ENCODE measurements at places on chromosomes 1 and 21.
A peak's percentile ranks its signal among the peaks of the same experiment; 100 is the strongest.

- no peak for DNase-seq
Observed at GRCh38 chr1:119636491-119637089, 11.5 kb downstream of the ZNF697 start.

GRCh38 chr1:85356130-85356529, 79.7 kb upstream of the BCL10 start:
- DNase-seq, result no peak

DNA sequence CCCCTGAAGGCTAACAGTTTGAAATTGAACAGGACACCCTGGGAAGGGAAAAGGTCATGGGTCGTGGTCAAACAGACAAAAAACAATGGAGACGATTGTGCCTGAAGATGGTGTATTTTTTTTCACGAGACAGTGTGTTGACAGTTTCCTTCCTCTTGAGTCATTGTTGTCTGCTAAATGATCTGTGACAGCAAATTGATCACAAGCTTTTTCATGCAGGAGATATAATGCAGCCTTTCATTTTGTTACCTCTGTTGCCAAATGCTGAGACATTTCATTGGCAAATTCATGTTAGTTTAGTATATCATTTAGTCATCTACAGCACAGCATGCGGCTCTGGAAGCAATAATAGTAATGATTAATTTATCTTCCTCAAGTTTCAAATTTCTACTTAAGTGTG, 27.7 kb downstream of the UBE2U start:
- DNase-seq, result no peak

DNA sequence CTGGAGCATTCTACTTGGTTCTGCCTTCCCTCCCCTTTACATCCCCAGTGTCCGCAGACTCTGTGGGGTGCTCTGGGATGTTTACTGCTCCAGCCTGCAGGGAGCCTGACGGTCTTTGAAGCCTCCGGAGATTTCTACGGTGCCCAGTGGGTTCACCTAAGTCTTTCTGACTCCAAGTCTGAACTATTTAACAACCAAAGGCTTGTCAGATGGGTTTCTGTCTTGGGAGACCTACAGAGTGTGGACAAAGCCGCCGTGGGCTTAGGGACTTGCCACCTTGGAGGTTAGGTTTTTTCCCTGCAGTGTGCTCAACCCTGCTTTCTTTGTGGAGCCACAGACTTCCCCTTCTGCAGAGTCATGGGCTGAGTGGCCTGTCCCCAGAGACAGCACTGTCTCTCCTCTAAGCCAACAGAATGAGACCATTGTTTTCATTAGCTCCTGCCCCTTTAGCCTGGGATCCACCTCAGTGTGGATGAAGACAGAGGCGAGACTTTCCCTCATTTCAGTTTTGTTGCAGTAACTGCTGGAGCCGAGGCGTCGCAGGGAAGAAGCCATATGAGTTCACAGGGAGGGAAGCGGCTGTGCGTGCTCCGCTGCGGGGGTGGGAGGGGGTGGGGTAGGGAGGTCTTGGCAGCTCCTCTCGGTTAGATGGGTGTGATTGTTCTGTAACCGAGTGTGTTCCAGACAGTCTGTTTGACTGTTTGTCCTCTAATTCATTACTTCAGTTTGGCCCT, 120.7 kb downstream of the CNIH3 start:
- no peak for DNase-seq

DNA sequence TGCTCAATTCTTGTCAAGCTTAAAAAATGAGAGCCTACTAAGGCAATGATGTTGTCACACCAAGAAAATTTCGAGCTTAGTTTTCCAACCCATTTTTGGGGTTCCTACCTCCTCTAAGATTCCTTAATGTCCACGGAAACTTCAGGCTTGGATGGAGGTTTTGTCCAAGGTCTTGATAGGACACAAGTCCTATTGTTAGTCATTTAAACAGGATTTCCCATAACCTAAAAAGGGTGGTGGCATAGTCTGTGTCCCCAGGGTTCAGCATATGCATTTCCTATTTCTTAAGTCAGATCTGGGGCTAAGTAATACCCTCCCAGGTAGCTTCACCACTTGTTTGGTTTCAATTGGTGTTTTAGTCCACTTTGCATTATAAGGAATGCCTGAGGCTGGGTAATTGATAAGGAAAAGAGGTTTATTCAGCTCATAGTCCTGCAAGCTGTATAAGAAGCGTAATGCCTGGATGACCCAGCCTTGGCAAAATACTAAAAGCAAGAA, 10.9 kb upstream of the PADI2 start:
- DNase-seq, result no peak

GRCh38 chr1:197399755-197400521, 131.9 kb downstream of the CRB1 start:
- peak; percentile 27 for DNase-seq

- no peak for DNase-seq
Observed at GRCh38 chr1:226582966-226583365, 34.4 kb downstream of the STUM start.

- no peak for DNase-seq
Observed at GRCh38 chr1:213326281-213327016, 275.4 kb downstream of the RPS6KC1 start.

DNA sequence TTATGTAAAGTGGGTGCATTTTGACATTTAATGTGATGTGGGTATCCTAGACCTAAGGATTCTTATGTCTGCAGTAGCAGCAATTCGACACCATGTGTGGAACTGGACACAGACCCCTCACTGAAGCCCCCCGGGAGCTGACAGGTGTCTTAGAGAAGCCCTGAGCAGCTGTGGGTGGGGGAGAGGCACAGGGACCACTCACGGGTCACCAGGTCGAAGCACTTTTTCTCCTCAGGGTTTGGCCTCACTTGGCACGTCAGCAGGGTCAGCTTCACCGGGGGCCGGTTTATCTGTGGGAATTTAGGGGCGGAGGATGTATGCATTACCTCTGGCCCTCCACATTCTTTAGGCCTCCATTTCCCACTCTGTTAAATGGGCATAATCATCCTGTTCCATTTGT, 14.0 kb upstream of the TCEA3 start:
- no peak for DNase-seq

- no peak for DNase-seq
Observed at GRCh38 chr21:45750936-45751335, 107.4 kb downstream of the PCBP3 start.

DNA sequence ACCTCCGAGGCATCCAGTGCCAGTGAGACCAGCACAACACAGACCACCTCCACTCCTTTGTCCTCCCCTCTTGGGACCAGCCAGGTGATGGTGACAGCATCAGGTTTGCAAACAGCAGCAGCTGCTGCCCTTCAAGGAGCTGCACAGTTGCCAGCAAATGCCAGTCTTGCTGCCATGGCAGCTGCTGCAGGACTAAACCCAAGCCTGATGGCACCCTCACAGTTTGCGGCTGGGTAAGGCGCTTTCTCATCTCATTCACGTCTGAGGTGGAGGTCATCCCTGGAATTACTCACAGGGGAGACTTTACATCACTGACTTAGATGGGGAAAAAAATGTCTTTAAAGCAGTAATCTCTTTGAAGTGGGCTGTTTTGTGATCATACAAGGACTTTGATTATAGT, 106.3 kb downstream of the CD247 start:
- DNase-seq, result peak; percentile 79

DNA sequence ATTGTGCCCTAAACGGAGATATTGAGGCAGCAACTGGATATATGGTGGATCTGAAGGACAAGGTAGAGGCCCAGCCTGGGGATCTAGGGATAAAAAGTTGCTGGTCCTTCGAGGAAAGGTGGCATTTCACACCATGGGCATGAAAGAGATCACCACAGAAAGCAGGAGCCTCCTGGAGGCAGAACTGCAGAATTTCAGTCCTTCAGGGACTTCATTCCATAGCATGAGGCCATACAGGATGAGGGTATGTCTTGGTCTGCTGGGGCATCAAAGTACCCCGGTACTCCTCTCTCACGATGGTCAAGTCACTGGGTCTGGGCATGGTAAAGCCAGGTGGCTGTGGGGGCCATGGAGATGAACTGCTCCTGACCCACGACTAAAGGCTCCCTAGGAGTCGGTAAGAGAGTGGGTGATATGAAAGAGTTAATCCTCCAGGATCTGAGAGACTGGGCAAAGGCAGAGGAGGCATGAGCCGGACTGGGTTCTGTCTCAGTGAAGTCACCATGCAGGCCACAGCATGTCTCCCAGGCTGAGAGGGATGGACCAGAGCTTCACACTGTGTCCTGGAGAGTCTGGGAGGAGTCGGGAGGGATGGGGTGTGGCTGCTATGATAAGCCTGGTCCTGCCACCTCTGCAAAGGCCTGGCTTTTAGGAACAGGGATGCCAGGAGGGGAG, 5.8 kb upstream of the SPRR5 start:
- no peak for DNase-seq

GRCh38 chr1:158735848-158736247, 15.3 kb upstream of the OR6K3 start:
- DNase-seq, result no peak

DNA sequence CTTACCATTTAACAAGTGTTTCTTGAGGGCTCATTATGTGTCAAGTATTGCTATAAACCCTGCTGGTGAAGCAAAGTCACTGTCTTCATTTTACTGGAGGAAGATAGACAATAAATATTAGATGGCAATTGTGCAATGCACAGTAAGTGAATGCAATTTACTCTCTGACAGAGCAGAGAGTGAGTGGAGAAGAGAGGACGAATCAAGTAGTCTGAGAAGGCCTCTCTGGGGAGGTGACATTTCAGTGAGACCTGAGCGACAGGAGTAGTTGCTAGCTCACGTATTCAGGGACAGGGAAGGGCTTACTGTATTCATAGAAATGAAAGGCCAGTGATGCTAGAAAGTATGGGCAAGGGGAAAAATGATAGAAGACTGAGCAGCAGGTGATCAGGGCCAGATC, 1.2 kb upstream of the NMNAT2 start:
- DNase-seq, result no peak

DNA sequence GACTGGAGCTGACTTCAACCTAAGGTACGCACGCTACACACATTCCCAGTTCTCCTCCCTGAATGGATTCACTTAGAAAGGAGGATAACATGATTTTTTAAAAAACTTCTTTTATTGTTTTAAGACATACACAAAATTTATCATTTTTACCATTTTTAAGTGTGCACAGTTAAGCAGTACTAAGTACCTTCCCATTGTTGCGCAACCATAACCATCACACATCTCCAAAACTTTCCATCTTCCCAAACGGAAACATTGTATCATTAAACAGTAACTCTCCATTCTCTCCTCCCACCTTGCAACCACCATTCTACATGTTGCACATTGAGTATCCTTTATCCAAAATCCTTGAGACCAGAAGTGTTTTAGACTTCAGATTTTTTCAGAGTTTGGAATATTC, 36.2 kb upstream of the SEC16B start:
- no peak for DNase-seq

DNA sequence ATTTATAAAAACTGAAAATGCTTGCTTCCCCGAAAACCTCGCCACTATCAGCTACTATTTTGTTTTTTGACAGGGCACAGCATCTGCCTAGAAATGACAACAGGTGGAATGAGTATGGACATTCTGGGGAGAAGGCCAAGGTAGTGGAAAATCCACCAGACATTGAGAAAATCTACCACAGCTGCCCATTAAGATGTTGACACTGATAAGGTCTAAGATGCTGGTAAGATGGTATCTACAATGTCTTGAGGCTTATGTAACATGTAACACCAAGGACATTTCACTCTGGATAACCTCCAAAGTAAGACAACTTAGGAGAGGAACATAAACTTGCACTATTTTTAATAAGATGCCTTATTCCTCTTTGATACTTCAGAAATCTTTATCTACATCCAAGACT, 374.2 kb downstream of the PTBP2 start:
- no peak for DNase-seq

GRCh38 chr1:232114985-232115384, 488.4 kb downstream of the DISC1 start:
- DNase-seq, result no peak

- DNase-seq, result no peak
Observed at GRCh38 chr1:22428672-22429071, 23.0 kb upstream of the ZBTB40 start.

- DNase-seq, result no peak
Observed at GRCh38 chr1:181497870-181498269, 14.6 kb downstream of the CACNA1E start.

- DNase-seq, result no peak
Observed at GRCh38 chr1:35925741-35926140, 5.2 kb upstream of the AGO3 start.

DNA sequence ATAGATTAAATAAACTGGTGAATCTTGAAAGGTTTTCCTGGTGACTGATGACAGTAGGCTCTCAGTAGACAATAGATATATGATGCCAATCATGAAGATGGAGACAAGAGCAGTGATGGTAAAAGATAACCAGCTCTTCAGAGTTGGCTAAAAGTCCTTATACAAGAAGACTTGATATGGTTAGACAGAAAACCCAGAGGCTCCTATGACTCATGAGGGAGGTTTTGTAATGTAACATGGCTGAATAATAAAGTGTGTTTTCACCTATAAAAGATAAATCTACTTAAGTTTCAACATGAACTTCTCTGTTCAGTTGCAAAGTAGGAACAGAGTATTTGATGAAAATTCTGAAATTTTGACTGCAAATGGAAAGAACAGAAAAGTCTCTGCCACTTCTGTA, 12.7 kb upstream of the CRNN start:
- DNase-seq, result no peak

GRCh38 chr1:21608798-21609197, 60.4 kb downstream of the RAP1GAP start:
- DNase-seq, result no peak

DNA sequence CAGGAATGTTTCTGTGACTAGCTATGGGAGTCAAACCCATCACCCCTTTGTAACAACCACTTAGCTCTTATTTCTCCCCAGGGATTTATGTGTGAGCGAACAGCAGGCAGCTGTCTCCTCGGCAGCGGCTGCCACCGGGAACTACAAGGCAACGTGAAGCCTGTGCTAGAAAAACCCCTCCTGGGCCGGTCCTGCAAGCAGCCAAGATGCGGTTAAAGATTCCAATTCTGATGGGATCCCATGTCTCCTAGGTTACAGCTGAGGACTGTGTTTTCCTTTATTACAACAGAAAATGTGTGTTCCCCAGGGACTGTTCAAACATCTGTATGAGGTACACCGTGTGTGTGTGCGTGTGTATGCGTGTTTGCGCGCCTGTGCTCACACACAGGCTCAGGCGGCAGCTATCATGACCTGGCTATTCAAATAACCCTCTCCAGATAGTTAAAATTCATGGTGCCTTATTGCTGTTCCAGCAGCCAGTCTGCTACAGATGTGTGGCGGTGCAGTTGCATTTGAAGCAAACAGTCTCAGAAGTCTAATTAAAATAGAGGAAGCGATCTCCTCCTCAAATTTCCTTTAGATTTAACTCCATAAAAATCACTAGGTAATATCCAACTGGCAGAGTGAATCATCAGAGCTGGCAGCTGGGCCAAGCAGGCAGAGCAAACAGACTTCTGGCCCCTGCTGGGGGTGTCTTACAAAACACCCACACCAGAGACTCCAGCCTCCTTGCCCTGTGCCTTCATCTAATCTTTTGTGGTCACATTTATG, 68.0 kb downstream of the LMX1A start:
- DNase-seq, result peak; percentile 62

GRCh38 chr1:60963167-60963940, 119.0 kb upstream of the NFIA start:
- no peak for DNase-seq

GRCh38 chr1:54969879-54970278, 10.5 kb upstream of the TMEM61 start:
- no peak for DNase-seq

All from NCI-H1436 (cell line).